B cell (primary cell): ENCODE measurements at places on chromosomes 13 and 19.

- DNase-seq, result no peak
Measured at GRCh38 chr19:4183967-4184717, 1.7 kb downstream of the ANKRD24 start.

- DNase-seq, result no peak
Measured at GRCh38 chr19:17868669-17869068, 3.1 kb upstream of the SLC5A5 start.

DNA sequence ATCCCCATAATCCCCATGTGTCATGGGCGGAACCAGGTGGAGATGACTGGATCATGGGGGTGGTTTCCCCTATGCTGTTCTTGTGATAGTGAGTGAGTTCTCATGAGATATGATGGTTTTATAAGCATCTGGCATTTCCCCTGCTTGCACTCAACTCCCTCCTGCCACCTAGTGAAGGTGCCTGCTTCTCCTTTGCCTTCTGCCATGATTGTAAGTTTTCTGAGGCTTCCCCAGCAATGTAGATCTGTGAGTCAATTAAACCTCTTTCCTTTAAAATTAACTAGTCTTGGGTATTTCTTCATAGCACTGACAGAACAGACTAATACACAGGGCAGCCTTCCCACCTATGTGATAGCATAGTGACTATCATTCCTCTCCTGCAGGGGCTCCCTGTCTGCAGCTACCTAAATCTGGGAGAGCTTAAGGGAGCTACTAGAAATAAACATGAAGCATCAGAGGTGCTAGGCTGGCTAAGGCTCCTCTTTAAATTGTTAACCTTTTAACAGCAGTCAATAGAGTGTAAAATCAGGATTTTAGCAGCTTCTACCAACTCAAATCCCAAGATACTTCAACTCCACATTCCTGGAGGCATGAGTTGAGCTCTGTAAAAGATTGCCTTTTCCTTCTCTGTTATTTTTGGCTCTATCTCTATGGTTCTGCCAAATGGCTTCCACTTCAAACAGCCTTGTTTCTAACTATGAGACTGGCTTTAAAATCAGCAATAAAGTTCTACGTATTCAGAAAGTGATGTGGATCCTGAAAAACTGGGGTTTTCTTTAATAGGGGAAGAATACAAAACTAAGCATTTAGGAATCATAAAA lies 112.3 kb downstream of the VWA8 start:
- DNase-seq, result no peak

GRCh38 chr19:41935760-41936415 lies 7.6 kb upstream of the ERFL start:
- DNase-seq, result no peak

GRCh38 chr13:112653071-112653470 lies 36.8 kb upstream of the ATP11A start:
- DNase-seq, result no peak
